ENCODE measurements at places on chromosomes 2 and 18.

DNA sequence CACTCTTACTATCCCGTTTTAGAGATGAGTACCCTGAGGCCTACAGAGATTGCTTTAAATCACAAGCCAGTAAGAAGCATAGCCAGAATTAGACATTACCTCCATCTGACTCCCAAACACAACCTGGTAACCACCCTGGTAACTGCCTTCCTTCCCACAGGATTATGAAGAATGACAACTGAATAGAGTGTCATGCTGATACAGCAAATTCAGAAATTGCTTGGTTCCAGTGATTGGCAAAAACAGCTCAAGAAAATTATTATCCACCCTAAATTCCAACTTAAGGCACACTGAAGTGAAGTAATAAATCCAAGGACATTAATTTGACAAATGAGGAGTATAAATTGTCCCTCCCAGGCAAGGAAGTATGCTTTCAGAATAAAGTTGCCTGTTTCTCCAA is 195.8 kb upstream of the RBMS1 start:
- no peaks in the 10 kb centered on the region for H3K36me3 ChIP-seq
- H3K27ac ChIP-seq = no peak overlapping the region
- no peaks in the 10 kb centered on the region for H3K4me1 ChIP-seq
- no peak overlapping the region for H3K4me3 ChIP-seq
- DNase-seq = no peak
- H3K27me3 ChIP-seq = no peaks in the 10 kb centered on the region

GRCh38 chr2:96799623-96799935 is 16.5 kb upstream of the CNNM3 start:
- H3K27ac ChIP-seq = no peak overlapping the region
- no peak overlapping the region for H3K4me3 ChIP-seq
- no peaks in the 10 kb centered on the region for H3K4me1 ChIP-seq
- no peaks in the 10 kb centered on the region for H3K27me3 ChIP-seq
- DNase-seq = no peak

GRCh38 chr2:80288576-80288975 is 16.0 kb downstream of the LRRTM1 start:
- no peaks in the 10 kb centered on the region for H3K4me1 ChIP-seq
- no peak overlapping the region for H3K4me3 ChIP-seq
- no peaks in the 10 kb centered on the region for H3K36me3 ChIP-seq
- no peaks in the 10 kb centered on the region for H3K27me3 ChIP-seq
- no peak overlapping the region for H3K27ac ChIP-seq
- DNase-seq = no peak

DNA sequence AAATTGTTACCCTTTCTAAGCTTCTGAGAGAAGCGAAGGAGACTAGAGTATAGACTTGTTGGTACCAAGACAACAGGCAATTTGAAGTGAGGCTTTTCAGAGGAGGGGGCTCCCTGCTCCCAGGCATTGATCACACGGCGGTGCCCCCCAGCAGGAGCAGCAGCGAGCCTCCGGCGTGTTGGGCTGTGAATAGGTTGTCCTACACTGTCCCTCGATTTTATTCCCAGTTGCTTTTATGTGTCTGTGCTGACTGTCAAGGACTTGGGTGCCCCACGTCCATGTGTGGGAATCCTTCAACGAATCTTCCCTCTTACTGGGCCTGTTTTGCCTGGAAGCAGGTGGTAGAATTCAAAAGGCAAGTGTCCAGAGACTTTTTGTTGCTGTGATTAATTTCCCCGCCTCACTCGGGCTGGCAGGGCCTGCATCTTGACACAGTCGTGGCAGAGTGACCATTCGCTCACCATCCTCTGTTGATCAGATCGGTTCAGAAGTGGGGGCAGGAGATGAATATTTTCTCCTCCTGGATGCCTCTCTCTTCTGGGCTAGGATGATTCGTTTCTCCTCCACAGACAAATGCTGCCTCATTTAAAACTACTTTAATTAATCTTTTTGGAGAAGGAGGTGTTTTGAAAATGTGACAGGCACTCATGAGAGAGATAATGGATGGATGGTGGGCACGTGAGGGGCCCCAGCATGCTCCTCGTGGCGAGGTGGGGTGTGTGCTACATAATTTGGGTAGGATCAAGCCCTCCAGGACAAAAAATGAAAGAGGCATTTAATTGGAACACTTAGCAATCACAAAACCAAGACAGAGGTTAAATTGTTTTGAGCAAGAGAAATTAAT is 77.6 kb downstream of the SMIM21 start:
- H3K27ac ChIP-seq = no peak overlapping the region
- no peak overlapping the region for H3K4me3 ChIP-seq
- peaks cover 4% of the 10 kb centered on the region for H3K27me3 ChIP-seq
- H3K36me3 ChIP-seq = peaks cover 6% of the 10 kb centered on the region
- no peaks in the 10 kb centered on the region for H3K4me1 ChIP-seq

- DNase-seq = no peak
- H3K27me3 ChIP-seq = peaks cover 3% of the 10 kb centered on the region
- no peak overlapping the region for H3K4me3 ChIP-seq
- no peaks in the 10 kb centered on the region for H3K36me3 ChIP-seq
Observed at GRCh38 chr2:215833531-215834162, 179.7 kb downstream of the MREG start.

DNA sequence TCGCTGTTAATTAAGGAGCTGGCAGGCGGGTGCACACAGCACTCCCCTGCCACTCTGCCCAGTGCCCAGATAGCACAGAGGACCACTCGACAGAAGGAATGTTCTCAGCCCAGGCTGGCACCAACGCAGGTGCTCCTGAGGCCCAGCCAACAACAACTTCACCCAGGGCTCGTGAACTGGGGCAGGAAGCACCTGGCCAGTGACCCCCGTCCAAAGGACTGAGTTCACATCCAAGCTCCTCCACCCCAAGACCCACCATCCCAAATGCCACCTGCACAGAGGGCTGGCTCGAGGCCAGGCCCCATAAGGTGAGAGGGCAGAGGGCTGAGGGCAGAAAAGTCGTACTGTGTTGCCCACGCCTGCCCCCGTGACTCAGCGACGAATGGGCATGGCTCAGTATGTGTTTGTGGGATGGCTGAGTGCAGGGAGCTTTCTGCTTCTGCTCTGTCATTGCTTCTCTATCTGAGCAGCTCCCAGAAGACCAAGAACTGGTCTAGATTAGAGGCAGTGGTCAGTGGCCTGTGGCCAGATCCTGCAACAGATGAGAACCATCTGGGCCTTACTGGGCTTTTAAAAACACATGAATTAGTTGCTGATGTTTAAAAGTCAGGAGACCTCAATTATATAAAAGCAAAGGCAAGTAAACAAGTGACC is 68.4 kb downstream of the POLR1A start:
- peak overlapping the region; percentile 51 for H3K4me3 ChIP-seq
- H3K4me1 ChIP-seq = peaks cover 77% of the 10 kb centered on the region
- H3K27me3 ChIP-seq = no peaks in the 10 kb centered on the region
- DNase-seq = peak; percentile 81
- peaks cover 63% of the 10 kb centered on the region for H3K36me3 ChIP-seq

GRCh38 chr18:9117980-9118841 is 15.7 kb downstream of the NDUFV2 start:
- peaks cover 81% of the 10 kb centered on the region for H3K4me1 ChIP-seq
- no peak for DNase-seq
- no peaks in the 10 kb centered on the region for H3K27me3 ChIP-seq
- peak overlapping the region; percentile 97 for H3K27ac ChIP-seq
